Sciatic nerve (tissue), 2 donors: ENCODE measurements at places on chromosomes 4 and X.

GRCh38 chr4:82802911-82803310, 4.3 kb upstream of the SCD5 start:
- DNase-seq: no peak

- no peak for DNase-seq
Measured at GRCh38 chr4:2643555-2643954, 107.1 kb downstream of the FAM193A start.

- no peak for DNase-seq
Measured at GRCh38 chrX:21610168-21610567, 48.0 kb downstream of the KLHL34 start.

DNA sequence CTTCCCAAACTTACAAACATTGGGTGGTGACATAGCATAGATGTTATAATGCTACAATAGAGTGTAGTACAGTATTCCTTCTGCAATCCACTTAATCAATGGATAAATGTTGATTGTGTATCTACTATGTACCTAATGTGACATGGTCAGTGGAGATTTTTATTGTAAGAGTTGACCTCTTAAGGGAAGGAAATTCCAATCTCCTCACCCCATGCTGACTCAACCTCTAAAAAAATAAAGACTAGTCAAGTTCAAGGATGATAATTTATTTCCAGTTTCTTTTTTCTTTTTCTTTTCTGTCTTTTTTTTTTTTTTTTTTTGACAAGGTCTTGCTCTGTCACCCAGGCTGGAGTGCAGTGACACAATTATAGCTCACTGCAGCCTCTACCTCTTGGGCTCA, 206.5 kb upstream of the STS start:
- DNase-seq: no peak

DNA sequence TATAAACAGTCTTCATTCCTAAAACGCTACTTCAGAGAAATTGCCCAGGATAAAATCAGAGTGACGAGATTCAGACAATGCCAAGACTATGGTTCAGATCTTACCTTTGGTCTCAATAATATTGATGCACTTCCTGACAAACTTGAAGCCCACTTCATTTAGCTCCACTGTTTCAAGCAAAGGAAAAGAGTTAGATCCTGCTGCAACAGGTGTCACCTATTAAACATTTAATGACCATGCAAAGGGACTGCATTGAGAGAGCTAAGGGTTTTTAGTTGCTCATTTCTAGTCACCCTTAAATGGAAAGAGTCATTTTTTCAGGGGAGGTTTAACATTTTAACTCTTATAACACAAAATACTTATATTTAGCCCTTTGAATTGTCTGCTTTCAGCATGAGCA, 239.5 kb downstream of the OPHN1 start:
- no peak for DNase-seq

DNA sequence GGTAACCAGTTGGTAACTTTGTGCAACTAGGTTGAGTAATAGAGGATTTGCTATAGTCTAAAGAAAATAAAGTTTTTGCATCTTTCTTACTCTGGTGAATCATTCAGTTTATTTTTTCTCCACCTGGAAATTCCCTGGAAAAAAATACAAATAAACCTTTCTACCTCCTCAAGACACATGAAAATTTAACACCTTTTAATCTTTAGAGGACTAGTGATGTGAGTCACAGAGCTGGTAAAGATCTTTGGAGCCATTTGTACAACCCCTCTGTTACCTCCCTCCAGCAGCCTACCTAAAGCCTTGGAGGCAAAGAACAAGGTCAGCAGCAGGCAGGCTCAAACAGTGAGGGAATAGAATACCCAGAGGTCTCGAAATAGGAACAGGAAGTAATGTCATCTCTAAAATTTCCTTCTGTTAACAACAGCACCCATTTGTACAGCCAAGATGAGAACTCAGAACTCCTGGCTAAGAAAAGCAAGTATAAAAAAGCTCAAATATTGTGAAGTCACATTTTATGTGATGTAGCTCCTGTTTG, 10.2 kb upstream of the MAOB start:
- no peak for DNase-seq

GRCh38 chr4:154590329-154591006, at the start of gene FGA:
FGA (minus strand) TSS chr4:154590742; CDS start chr4:154590687, 55 bp downstream.
- no peak for DNase-seq

- DNase-seq: no peak
Measured at GRCh38 chrX:112832481-112833095, 8.0 kb downstream of the AMOT start.

- DNase-seq: no peak
Measured at GRCh38 chr4:101200561-101200960, 146.8 kb downstream of the PPP3CA start.

DNA sequence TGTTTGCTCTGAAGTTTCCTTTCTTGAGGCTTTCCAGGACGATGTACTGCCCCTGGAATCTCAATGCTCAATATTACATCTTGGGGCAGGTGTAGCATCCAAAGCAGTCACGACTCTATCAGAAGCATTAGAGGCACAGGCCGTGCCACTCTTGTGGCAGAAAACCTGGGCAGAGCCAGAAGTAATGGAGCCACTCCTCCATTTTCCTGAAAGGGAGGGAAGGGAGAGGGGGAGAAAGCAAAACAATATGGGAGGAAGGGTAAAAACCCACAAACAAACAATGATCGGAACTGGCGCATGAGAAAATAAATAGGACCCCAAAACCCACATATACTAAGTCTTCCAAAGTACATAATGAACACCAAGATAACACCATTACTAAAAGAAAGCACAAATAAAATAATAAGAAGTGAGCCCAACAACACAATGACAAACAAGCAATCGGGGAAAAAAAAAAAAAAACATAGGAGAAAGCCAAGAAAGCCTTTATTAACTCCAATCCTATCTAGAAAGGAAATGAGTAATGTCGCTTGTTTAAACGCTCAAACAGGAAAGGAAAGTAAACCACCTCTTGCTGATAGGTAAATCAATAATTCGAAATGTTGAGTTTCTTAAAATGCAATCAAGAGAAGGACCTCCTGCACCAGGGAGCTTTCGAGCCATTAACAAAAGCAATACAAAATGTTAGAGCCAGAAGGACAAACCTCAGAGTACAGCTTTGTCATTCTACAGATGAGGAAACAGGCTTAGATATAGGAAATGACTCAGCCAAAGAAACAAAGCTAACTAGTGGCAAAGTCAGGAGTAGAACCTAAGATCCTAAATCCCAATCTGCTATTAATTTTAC, 117.4 kb downstream of the ATRX start:
- no peak for DNase-seq

DNA sequence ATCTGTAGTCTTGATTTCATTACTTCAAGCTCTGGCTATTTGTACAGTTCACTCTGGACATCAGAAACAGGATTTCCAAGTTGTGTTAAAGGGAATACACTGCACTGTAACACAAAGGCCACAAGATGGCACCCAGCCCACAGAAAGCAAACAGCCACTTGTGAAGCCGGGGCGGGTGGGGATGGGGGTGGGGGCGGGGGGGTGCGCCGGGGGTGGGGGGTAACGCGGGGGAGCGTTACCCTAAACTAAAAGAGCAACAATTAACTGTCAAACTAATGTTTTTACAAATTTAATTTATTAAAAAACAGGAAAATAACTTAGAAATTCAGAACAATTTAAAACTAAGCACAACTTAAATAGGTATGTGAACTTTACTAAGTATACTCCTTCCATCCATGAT, 27.3 kb downstream of the PRDX4 start:
- peak; percentile 72 for DNase-seq

- DNase-seq: no peak
Measured at GRCh38 chrX:51336584-51336983, 4.0 kb downstream of the NUDT10 start.

GRCh38 chrX:49876750-49877149, 2.5 kb upstream of the USP27X start:
- DNase-seq: no peak

- no peak for DNase-seq
Measured at GRCh38 chr4:162837679-162838078, 329.0 kb downstream of the NAF1 start.
